ENCODE measurements at places on chromosomes 6 and 20.

DNA sequence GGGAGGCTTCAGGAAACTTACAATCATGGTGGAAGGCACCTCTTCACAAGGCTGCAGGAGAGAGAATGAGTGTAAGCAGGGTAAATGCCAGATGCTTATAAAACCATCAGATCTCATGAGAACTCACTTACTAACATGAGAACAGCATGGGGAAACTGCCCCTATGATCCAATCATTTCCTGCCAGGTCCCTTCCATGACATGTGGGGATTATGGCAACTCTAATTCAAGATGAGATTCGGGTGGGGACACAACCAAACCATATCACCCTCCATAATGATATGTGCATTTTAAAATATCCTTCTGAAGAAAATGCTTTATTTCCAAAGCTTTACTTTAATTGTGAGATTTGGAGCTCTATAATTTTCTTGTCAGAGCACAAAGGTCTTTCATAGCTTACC is 154.1 kb upstream of the CENPW start:
- no peak for DNase-seq

DNA sequence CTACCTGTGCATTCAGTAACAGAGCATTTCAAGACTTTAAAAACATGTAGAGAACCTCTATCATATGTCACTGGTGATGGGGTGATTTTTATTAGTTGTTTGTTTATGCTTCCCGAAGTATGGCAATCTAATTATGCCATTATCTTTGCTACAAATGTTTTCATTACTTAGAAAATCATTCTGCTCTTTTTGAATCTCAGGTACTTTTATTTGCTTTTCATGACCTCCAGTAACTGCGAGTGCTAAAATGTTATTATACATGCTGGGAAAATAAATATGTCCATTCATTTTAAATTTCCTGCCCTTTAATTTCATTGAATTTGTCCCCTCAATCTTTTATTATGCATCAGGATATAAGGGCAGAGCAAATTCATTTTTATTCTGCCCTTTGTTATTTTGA is 515.7 kb downstream of the NKAIN2 start:
- no peak for DNase-seq

- no peak for DNase-seq
Observed at GRCh38 chr6:46052479-46052878, 36.8 kb upstream of the CLIC5 start.

- DNase-seq = no peak
Observed at GRCh38 chr6:37611516-37611915, 86.2 kb downstream of the MDGA1 start.

GRCh38 chr6:30761791-30762429 is 17.6 kb upstream of the IER3 start:
- DNase-seq = no peak

DNA sequence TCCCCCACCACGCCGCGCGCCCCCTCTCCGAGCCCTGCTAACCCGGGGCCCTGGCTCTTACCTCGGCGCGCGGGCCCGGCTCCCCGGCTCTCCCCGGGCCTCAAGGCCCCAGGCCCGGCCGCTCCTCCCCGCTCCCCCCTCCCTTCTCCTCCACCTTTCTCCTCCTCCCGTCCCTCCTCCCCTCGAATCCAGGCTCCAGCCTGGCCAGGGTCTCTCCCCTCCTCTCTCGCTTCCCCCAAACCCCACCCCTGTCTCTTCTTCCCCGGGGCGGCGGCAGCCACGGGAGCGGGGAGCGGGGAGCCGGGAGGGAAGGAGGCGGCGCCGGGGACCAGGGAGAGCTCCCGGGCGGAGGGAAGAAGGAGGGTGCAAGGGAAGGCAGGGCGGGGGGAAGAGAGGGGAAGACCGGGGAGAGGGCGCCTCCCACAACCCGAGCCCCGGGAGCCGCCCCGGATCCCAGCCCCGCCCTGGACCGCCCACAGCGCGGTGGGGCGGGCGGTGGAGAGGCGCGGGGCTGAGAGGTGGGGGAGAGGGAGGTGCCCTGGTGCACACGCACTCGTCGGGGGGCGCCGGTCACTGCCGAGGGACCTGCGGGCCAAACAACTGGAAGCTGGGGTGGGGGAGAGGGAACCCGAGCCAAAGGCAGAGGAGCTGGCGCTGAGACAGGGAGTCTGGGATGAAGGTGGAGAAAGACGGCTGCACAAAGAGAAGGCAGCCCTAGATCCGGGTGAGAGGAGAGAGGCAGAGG is at the start of gene GABBR1:
Gene GABBR1, minus strand, starts transcription at position 395 of the 745 bp plus-strand sequence. CDS start 798 bp downstream, outside the sequence.
- peak; percentile 79 for DNase-seq

GRCh38 chr6:6395581-6396197 is 75.2 kb upstream of the F13A1 start:
- DNase-seq = no peak

GRCh38 chr6:33173535-33174180 is 18.6 kb downstream of the COL11A2 start:
- no peak for DNase-seq

DNA sequence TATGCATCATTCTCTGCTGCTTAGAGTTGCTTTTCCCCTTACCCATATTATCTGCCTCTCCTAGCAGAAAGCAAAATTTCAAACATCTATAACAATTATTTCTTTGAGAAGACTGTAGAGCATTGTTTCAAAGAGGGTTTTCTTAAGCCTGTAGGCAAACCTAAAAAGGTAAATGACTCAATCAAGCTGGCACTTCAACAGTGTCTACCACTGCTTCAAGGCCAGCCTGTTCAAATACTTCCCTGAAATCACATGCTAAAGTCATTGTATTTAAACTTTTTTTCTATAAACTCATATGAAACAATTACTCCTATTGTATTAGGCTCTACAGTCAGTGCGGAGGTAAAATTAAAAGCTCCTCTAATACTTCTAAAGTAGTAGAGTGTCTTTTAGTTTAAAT is 87.1 kb downstream of the OGFRL1 start:
- no peak for DNase-seq

GRCh38 chr6:33202799-33203198 is 1.7 kb upstream of the HSD17B8 start:
- DNase-seq = no peak

DNA sequence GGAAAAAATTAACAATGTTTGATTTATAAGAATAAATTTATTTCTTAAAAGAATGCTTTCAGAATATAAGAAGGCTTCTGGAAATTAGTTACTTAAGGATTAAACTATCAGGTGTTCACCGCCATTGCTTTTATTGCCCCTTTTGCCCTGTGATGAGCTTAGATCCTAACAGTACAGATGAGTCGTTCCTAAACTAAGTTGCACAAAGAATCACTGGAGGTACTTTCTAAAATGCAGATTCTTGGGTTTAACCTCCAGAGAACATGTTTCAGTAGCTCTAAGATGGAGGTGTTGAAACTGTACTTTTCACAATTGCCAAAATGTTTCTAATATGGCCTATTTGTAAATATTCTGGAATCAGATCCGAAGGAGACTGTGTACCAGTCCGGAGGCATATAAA is 211.9 kb downstream of the GMDS start:
- no peak for DNase-seq

GRCh38 chr6:82396964-82397751 is 33.5 kb downstream of the TPBG start:
- DNase-seq = peak; percentile 73

- DNase-seq = peak; percentile 46
Observed at GRCh38 chr20:52313341-52313963, 121.9 kb upstream of the ZFP64 start.

- no peak for DNase-seq
Observed at GRCh38 chr6:162962093-162962492, 234.3 kb downstream of the PACRG start.

DNA sequence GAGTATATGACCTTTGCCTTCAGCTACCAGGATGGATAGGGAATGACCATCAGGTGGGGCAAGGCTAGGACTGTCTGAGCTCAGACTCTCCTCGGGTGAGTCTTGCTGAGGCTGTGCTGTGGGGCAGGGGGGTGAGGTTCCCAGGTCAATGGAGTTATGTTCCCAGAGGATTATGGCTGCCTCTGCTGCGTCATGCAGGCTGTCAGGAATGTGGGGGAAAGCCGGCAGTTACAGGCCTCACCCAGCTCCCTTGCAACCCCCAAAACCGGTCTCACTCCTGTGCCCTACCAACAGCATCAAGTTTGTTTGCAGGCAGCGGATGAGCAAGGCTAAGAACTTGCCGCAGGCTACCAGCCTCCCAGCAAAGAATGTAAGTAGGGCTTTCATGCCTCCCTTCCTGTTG is 93.5 kb downstream of the ESR1 start:
- DNase-seq = no peak

- DNase-seq = peak; percentile 83
Observed at GRCh38 chr6:149032599-149033405, 284.7 kb upstream of the TAB2 start.

DNA sequence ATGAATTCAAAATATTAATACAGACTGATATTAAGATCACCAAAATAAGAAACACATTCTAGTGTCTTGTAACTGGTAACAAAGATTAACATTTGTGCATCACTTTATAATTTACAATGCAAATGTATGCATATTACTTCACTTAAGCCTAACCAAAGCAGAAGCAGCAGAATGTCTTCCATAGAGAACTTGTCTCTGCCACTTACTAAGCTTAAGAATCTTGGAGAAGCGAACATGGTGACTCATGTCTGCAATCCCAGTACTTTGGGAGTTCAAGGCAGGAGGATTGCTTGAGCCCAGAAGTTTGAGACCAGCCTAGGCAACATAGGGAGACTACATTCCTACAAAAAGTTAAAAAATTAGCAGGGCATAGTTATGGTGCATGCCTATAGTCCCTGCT is 18.8 kb downstream of the AK9 start:
- no peak for DNase-seq

DNA sequence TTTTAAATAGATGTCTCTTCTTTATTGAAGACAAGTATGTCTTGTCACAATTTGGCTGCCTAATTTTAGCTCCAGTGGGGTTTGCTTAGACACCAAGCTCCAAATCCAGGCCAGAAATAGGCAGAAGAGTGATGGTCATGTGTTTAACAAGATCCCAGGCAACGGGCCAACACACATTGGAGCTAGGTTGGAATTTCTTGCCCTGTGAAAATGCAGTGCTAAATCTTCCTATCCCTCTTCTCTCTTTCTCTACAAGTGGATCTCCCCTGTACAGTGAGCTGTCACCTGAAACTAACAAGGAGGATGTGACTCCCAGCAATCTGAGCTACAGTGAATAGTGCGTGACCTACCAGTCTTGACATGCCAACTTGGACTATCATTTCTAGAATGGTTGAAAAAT is 65.3 kb upstream of the VGLL2 start:
- no peak for DNase-seq

DNA sequence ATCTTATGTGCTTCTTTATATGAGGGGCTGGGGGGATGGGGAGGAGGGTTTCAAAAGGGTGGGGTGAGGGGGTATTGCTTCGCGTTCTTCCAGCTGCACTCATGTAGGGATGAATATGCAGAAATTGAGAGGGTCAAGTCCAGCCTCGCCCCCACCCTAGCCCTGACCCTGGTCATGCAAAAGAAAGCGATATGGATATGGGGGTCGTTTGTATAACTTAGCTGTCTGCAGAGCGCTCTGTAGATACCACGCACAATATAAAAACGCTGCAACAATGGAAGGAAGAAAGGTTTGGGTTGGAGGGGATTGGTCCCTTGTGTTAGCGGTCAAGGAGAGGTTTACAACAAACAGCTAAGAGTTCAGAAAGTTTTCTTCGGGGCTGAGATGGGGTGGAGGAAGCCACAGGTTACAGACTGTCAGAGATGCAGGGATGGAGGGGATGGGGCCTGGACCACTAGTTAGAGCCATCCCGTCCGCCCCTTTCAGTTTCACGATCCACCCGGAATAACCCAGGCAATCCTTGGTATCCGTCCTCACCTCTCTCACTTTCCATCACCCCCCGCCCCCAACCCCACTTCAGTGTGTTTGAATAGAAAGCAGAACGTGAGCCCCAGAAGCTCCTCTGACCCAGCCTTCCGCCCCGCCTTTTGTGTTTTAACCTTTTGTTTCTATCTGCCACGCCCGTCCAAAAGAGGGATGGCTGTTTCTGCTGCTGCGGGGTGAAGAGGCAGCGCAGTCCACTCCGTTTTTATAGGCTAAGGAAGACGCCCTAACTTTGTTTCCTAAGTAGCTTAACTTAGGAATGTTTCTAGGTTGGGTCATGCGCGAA is 73.5 kb downstream of the SOX4 start:
- no peak for DNase-seq

DNA sequence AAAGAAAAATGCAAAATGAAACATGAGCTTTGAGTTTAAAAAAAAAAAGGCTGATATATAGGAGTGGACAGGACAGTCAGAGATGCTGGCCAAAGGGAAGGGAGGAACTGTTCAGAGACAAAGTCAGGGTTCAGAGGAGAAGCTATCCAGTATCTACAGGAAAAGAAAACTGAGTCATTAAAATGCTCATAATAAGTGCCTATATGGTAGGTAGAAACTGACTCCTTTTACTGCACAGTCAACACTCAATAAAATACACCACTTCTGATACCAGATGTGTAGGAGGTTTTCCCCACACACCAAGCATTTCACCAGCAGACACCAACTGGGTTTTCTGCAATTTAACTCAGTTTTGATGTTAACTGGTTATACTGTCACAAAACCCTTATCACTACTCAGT is 32.9 kb downstream of the FRK start:
- DNase-seq = no peak

DNA sequence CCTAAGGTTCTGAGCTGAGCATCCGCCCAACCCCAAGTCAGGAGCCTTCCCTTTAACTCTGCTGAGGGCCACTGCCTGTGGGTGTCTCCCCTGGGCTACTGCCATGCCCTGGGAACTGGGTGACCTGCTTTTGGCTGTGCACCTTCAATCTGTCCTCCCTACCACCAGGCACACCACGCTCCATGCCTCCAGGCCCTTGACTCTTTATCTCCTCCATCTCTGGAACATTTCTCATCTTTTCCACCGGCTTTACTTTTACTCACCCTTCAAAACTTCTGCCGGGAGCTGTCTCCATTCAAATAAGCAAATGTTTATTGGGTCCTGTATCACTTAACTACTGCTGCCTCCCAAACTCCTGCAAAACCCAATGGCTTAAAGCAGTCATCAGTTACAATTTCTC is 83.3 kb upstream of the NHSL1 start:
- no peak for DNase-seq

DNA sequence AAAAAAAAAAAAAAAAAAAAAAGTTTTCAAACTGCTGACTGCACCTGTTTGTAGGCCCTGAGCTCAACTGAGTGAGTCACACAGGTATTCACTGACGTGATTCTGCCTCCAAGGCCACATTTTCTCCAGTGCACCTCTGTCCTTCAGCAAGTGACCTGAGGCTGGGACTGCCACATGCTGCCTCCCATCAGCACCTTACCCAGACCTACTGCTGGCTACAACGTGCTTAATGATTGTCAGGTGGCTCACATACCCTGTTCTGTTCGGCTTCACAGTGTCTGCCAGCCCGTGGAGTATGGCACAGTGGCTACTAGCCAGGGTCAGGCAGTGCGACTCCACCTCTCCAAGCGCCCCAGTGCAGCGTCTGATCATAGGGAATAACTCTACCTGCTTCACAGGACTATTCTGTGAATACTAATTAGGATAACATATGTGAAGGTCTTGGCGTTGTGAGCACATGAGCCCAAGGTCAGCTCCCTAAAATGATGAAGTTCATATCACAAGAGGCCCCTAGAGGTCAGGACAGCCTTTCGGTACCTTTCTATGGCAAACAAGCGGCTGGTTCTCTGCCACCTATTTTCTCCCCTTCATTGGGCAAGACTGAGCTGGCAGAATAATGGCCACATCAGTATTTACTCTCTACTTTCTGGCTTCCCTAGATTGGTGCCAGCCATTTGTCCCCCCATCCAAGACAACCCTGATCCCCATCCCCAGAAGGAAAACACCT is 28.1 kb downstream of the RIPOR3 start:
- DNase-seq = no peak

- DNase-seq = no peak
Observed at GRCh38 chr20:25050082-25050481, 7.9 kb downstream of the ACSS1 start.

- DNase-seq = peak; percentile 67
Observed at GRCh38 chr20:60117065-60117464, 158.8 kb downstream of the CDH26 start.
